T-helper 17 cell (primary cell): ENCODE measurements at places on chromosomes 1 and 21.

- peaks cover 2% of the 10 kb centered on the region for H3K36me3 ChIP-seq
- no peak overlapping the region for H3K4me3 ChIP-seq
- no peak for DNase-seq
- no peaks in the 10 kb centered on the region for H3K4me1 ChIP-seq
- H3K27me3 ChIP-seq: no peaks in the 10 kb centered on the region
These were observed 287.5 kb downstream of the SMYD3 start for GRCh38 chr1:246219508-246220030.

- peak overlapping the region; percentile 69 for H3K27ac ChIP-seq
- peak; percentile 75 for DNase-seq
- H3K4me3 ChIP-seq: peak overlapping the region; percentile 56
- H3K27me3 ChIP-seq: no peaks in the 10 kb centered on the region
These were observed 17.7 kb upstream of the SNX27 start for GRCh38 chr1:151594143-151594625.

DNA sequence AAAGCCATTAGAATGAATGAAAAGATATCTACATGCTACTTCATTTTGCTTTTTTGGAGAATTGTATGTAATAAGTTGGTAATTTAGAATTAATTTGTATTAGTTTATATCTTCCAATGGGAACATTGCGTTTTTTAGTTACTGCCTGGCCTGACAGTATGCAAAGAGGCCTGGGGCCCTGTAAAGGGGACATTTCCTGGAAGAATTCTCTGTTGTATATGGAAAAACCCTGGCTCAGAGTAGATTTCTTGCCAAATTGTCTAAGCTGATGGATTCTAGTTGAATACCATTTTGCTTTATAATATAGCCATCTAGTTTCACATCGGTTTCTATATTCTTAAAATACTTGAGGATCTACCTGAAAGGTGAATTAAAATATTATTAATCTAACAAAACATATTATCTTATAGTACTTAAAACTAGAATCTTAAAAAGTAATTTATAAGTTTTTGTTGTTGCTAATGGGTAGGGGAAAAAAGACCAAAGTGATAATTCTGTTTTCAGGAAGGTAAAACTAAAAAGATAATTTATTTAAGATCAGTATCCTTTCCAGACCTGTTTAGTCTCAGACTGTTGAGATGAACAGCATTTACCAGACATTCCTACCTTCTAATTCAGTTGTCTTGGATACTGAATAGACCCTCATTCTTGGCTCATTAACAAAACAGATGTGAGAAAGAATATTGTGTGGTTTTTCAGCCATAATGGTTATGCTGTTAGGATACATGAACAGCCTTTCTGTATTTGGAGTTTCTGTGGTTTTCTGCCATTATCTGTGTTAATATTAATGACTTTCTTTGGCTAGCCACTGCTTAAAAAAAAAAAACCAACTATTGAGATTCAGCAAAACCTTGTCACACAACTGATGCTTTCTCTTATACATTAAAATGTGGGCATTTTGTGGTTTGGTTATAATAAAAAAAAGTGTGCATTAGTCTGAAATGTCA, 4.8 kb downstream of the AGO3 start:
- no peak for DNase-seq
- H3K36me3 ChIP-seq: peaks cover 2% of the 10 kb centered on the region
- H3K27me3 ChIP-seq: no peaks in the 10 kb centered on the region
- H3K4me1 ChIP-seq: peaks cover 12% of the 10 kb centered on the region
- no peak overlapping the region for H3K27ac ChIP-seq

DNA sequence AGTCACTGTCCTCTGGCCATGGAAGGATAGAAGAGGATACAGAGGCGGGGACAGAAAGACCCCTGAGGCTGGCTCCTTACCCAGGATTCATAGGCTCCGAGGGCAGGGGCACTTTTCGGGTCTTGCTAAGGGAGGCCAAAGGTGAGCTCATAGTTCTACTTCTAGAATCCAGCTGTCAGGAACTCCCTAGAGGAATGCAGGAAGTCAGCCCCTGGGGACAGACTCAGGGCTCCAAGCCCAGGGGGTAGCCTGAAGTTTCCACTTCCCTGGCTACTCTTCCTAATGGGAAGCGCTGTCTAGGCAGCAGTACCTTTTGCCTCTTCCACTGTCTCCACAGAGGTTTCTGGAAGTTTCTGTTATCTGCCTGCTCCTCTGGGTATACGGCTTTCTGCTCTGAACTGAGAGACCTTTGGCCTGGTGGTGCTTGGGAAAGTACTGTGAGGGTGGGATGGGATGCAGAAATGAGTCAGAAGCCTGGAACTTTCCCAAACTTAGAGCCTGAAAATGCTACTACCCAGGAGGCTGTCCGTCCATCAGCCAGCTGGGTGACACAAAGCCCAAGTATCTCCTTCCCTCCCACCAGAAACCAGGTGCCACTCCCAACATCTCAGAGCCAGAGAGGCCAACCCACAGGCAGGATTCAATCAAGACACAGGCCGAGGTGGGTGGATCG, 3.6 kb downstream of the UBXN11 start:
- H3K36me3 ChIP-seq: no peaks in the 10 kb centered on the region
- DNase-seq: no peak
- H3K27ac ChIP-seq: no peak overlapping the region

- peaks cover 9% of the 10 kb centered on the region for H3K4me1 ChIP-seq
- no peak overlapping the region for H3K27ac ChIP-seq
- peaks cover 3% of the 10 kb centered on the region for H3K36me3 ChIP-seq
- H3K27me3 ChIP-seq: no peaks in the 10 kb centered on the region
These were observed 15.2 kb downstream of the CHML start for GRCh38 chr1:241624935-241625334.
